ENCODE measurements at places on chromosomes 6 and 20.

GRCh38 chr20:38092260-38092857 is 58.8 kb downstream of the RPRD1B start:
- DNase-seq: no peak

DNA sequence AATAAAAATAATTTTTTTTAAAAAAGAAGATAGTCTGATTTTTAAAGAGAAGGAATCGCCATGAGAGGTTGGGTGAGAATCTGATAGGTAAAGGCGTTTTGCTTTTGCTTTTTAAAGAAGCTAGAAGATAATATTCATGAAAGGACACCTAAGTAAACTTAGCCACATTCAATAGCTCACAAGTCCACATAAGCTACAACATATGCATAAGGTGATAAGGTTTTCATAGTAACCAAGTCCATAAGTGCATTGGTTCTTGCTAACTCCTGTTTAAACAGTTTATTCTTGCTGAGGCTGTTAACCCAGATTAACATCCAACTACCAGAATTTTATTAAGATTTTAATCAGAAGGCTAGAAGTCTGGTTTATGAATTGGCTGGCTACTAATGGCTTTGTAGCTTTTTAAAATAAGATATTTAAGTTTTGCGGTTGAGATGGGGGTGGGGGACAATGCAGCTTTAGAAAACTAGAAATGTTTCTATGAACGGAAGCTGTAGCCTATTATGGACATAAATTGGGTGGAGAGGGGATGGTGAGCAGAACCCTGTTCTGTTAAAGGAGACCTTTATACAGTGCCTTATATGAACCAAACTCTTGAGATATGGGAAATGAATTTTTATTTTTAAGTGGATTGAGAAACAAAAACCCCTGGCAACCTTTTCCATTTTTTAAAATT is 235.1 kb downstream of the ZFAND3 start:
- no peak for DNase-seq

GRCh38 chr20:19947611-19948264 is 69.4 kb upstream of the NAA20 start:
- no peak for DNase-seq

DNA sequence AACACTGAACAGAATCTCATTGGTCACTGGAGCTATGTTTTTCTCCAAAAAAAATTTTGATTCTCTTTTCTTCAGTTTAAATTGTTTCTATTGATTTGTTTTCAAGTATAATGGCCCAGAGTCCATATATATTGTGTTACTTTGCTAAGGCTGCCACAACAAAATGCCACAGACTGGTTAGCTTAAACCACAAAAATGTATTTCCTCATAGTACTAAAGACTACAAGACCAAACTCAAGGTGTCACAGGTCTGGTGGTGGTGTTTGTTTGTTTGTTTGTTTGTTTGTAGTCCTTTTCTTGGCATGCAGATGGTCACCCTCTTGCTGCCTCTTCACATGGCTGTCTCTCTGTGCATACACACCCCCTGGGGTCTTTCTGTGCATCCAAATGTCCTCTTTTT is 34.0 kb downstream of the BMP5 start:
- DNase-seq: no peak

DNA sequence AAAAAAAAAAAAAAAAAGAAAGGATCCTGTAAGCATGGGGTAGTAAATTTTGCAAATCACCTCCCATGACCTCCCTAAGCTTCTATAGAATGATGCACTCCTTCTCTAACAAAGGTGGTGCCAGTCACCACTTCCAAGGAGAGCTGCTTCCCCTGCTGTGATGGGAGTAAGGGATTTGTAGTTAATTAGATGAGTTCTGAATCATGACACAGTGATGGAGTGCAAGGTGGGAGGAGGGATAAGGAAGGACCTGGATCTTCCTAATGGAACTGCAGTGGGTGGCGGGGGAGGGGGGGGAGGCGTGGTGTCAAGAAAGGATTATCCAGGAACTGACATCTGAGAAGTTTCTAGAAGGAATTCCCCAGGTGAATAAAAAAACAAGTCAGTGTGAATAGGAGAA is 47.8 kb downstream of the NRN1 start:
- no peak for DNase-seq

All from mesothelial cell of epicardium (in vitro differentiated cells).